SK-N-SH (cell line): ENCODE measurements at places on chromosomes 11 and 22. TPM values are rescaled to one million over a fixed set of nuclear protein-coding genes. Genes with fewer than 3 reads are reported as not detected.
A peak's percentile ranks its signal among the peaks of the same experiment; 100 is the strongest.

The MS4A3 gene
- not detected in 2 replicates for polyA plus RNA-seq

The KBTBD3 gene
- 1.9 and 2.0 TPM in 2 replicates for polyA plus RNA-seq

The GGTLC2 gene
- not detected in 2 replicates for polyA plus RNA-seq

DNA sequence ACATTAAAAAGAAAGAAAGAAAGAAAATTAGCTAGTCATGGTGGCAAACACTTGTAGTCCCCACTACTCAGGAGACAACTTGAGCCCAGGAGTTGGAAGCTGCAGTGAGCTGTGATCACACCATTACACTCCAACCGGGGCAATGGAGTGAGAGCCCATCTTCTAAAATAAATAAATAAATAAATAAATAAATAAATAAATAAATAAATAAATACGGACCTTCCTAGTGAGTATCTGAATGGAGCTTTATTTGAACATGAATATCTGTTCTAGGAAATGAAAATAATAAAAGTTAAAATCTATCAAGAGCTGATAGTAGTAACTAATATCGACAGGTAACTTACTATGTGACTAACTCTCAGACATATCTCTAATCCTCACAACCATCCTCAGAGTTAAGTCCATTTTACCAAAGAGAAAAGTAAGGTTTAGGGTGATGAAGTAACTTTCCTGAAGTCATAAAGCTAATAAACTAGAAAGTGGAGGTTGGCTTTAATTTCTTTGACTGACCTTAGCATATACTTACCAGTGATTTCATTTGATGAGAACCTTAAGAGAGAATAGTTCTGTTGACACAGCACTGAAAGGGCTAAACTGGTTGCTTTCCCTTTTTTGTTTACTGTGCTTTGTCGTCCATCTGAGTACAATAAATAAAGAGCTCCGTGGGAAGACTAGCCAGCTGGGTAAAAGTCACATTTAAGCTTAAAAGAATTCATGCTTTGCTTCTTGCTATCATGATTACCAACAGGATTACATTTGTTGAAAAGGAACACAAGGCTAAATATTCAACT is 22.4 kb downstream of the ENTHD1 start:
- H3K27me3 ChIP-seq: no peaks in the 10 kb centered on the region
- no peaks in the 10 kb centered on the region for H3K4me1 ChIP-seq
- no peaks in the 10 kb centered on the region for H3K36me3 ChIP-seq

- H3K27ac ChIP-seq: no peak overlapping the region
- H3K27me3 ChIP-seq: no peaks in the 10 kb centered on the region; the same call in 1 of the 2 replicates
- H3K4me1 ChIP-seq: no peaks in the 10 kb centered on the region
- no peaks in the 10 kb centered on the region for H3K36me3 ChIP-seq
Observed at GRCh38 chr11:30107899-30108298, 91.1 kb upstream of the KCNA4 start.

GRCh38 chr11:113505046-113505445 is 29.8 kb upstream of the DRD2 start:
- peaks cover 11% of the 10 kb centered on the region; the same call in 1 of the 2 replicates for H3K4me1 ChIP-seq
- H3K27me3 ChIP-seq: no peaks in the 10 kb centered on the region
- no peaks in the 10 kb centered on the region for H3K36me3 ChIP-seq

DNA sequence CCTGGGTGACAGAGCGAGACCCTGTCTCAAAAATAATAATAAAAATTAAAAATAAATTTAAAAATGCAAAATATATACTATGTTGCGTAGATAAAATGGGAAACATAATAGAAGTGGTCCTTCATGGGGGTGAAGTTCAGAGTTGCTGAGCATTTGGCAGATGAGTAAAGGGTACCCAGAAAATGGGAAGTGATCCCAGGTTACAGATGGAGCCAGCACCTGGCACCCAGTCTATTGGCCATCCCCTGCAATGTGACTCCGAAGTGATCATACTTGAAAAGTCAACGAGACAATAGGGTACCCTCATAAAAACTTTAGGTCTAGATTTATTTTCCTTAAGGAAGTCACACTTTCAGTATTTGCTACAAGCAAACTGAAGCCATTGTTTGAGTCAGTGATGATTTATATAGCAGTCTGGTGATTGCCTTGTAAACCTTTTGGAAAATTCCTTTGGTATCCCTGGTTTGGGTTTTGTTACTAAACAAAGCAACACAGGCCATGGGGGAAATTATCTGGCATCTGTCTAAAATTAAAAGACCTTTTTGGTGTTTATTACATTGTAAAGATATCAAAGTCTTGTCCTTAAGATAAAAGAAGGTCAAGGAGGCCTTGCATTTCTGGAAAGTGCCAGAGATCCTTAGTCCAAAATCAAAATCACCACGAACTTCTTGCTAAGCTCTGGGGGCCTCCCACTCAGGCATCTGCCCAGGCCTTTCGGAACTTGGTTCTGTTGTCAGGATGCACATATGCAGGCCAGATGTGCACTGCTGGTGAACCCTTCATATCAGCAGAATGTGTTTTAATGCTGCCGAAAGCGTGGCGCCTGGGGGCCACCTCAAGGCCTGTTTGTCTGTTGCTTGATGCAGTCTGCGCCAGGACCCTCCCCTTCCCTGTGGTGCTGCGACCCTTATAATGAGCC is 4.3 kb downstream of the SMARCB1 start:
- no peak overlapping the region for H3K4me3 ChIP-seq
- H3K4me1 ChIP-seq: peaks cover 44% of the 10 kb centered on the region
- DNase-seq: peak; percentile 79
- peaks cover 31% of the 10 kb centered on the region; the same call in 1 of the 2 replicates for H3K36me3 ChIP-seq
- no peaks in the 10 kb centered on the region for H3K27me3 ChIP-seq
- no peak overlapping the region for H3K27ac ChIP-seq

DNA sequence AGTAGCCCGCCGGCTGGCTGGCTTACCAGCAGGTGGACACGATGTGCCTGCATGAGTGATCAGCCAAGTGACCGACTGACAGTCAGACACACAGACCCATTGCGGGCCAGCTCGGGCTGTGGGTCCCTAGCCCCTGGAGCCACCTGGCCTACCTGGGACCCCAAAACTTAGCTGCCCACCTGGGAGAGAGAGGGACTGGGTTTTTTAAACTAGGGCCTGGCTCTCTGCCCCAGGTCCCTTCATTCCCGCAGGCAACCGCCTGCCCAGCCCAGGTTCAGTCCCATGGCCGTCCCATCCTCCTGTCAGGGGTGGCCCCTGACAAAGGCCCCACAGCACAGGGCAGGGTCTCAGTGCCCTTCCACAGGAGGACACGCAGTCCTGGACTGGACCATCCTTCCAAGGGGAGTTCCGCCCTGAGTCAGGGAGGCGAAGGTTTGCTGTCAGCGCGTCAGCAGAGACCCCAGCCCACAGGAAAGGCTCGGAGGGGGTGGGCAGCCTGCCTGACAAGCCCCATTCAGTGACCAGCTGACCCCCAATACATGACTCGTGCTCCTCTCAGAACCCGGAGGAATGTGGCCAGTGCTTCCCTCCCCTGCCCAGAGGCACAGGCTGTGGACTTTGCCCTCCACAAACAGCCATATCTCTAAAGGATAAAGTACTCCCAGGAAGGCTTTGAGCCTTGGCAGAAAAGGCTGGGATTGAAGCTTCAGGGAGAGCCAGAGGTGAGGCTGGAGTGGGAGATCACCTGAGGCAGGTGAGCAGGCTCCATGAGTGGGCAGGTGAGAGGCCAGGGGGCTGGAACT is 8.4 kb downstream of the SLCO2B1 start:
- no peaks in the 10 kb centered on the region; the same call in 1 of the 2 replicates for H3K27me3 ChIP-seq
- no peak overlapping the region for H3K27ac ChIP-seq
- DNase-seq: no peak
- no peaks in the 10 kb centered on the region for H3K4me1 ChIP-seq
- H3K4me3 ChIP-seq: no peak overlapping the region

DNA sequence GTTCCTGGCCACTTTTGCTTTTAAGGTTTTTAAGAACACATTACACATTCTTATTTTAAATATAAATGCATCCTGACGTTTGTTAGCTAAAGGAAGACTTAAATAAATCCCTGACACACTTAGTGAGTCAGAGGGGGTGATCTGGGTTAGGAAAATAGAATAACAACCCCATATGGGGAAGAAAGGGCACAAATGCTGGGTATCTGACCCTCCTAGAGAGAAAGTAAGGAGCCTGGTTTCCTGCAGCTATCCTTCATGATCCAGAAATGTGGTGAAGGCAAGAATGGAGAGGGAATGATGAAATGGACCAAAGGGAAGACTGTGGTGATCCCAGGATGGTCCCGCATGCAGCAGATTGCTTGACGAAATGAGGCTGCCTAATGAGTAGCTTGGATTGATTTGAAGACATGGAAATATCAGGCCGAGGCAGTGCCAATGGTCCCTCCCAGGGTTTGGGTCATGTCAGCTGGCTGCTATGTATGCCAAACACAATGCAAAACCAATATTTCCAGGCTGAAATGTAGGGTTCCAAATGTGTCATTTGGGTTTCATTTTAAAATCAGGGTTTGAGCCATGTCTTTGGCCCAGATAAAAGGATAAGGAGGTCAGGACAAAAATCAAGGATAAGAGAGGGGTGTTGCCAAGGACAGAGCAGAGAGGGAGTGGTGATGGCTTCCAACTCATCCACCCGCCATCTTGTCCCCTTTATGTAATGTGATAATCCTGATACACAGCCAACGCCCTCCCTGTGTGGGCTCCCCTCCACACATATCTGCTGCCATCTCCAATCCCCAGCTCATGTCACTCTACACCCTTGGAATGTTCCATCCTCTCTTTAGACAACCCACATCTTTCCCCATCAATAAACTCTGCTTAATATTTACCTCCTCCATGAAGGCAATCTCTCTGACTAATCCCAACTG is 135.1 kb upstream of the PITPNB start:
- H3K27ac ChIP-seq: peak overlapping the region; percentile 26; the same call in 1 of the 2 replicates
- H3K4me3 ChIP-seq: no peak overlapping the region
- H3K27me3 ChIP-seq: no peaks in the 10 kb centered on the region
- no peaks in the 10 kb centered on the region for H3K36me3 ChIP-seq
- peaks cover 21% of the 10 kb centered on the region for H3K4me1 ChIP-seq

GRCh38 chr11:9716275-9717039 is 52.6 kb downstream of the SWAP70 start:
- no peaks in the 10 kb centered on the region for H3K27me3 ChIP-seq
- DNase-seq: no peak
- H3K4me3 ChIP-seq: no peak overlapping the region
